ENCODE measurements at places on chromosomes 7 and 10. TPM values are rescaled to one million over a fixed set of nuclear protein-coding genes. Genes with fewer than 3 reads are reported as not detected.

DNA sequence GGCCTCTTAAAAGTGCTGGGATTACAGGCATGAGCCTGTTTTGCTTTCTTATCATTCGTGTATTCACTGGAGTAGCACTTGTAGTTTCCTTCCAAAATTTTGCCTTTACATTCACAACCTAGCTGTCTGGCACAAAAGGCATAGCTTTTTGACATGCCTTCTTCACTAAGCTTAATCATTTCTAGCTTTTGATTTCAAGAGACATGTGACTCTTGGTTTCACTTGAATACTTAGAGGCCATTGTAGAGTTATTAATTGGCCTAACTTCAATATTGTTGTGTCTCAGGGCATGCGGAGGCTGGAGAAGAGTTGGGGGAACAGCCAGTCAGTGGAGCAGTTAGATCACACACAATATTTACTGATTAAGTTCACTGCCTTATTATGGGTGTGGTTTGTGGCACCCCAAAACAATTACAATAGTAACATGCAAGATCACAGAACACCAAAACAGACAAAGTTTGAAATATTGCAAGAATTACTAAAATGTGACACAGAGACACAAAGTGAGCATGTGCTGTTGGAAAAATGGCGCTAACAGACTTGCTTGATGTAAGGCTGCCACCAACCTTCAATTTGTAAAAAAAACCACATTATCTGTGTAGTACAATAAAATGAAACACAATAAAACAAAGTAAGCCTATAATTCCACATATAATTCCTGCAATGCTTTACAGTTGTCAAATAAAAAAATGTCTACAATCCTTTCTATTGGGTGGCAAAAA, 43.1 kb downstream of the BRAF start:
- no peak for DNase-seq

GRCh38 chr10:1393481-1393880, 337.3 kb downstream of the WDR37 start:
- DNase-seq: no peak

GRCh38 chr10:1846032-1846431, 108.7 kb upstream of the ADARB2 start:
- DNase-seq: no peak

Gene CH25H
- 0.44 TPM for total RNA-seq

Gene HOXA1
- total RNA-seq: 0.26 TPM

DNA sequence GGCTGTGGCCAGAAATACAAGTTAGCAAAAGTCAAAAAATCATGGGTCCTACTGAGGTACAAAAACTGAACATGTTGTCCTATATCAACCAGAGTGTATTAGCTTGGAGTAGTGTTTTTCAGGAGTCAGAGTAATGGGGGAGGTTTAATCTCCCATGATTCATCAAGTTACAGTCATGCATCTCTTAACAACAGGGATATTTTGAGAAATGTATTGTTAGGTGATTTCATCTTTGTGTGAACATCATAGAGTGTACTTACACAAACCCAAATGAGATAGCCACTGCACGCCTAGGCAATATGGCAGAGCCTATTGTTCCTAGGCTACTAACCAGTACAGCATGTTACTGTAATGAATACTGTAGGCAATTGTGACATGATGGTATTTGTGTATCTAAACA, 14.9 kb upstream of the TES start:
- no peak for DNase-seq

Gene TMEM273
- total RNA-seq: 14.6 TPM

Gene PHKG1
- 25.3 TPM for total RNA-seq

DNA sequence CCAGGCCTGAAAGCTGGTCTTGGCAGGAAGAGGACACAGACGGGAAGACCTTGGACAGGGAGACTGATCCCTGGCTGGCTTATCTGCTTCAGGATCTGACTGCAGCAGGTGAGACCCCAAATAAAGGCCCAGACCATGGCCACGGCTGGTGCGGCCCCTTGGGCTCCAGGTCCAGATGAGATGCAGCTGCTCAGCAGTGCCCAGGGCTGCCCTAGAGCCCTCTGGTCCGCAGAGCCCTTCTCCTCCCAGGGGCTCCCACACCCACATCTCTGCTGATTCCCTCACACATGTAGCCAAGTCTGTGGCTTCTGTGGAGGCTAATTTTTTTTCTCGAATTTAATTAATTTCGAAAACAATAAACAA, 46.3 kb downstream of the VIPR2 start:
- no peak for DNase-seq

DNA sequence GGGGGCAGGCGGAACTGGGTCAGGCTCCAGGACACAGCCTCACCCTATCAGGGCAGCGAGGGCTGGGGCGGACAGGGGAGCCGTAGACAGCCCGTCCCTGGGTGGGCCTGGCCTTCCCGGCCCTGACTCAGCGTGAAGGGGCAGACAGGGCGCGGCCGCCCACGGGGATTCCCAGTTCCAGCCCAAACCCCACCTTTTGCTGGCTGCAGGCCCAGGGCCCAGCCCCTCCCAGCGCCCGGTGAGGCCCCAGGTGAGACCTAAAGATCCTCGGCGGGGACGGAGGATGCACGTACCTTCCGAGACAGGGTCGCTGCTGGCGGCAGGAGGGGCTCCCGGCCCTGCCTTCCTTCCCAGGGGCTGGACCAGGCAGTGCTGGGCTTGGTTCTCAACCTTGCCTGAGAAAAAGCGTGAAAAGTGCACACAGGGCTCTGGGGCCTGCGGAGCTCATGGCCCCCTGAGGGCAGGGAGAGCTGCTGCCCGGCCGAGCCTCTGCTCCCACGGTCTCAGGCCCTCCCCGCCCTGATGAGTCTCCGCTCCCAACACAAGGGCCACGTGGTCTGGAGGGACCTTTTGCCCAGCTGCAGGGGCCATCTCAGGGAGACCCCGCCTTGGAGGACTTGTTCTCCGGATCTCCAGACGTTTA, 43.9 kb upstream of the DNAJB6 start:
- DNase-seq: no peak

Gene EEPD1
- 5.2 TPM for total RNA-seq

Gene CPA1
- total RNA-seq: 0.29 TPM
